ENCODE measurements at places on chromosomes 7 and 10. TPM values are rescaled to one million over a fixed set of nuclear protein-coding genes. Genes with fewer than 3 reads are reported as not detected.

DNA sequence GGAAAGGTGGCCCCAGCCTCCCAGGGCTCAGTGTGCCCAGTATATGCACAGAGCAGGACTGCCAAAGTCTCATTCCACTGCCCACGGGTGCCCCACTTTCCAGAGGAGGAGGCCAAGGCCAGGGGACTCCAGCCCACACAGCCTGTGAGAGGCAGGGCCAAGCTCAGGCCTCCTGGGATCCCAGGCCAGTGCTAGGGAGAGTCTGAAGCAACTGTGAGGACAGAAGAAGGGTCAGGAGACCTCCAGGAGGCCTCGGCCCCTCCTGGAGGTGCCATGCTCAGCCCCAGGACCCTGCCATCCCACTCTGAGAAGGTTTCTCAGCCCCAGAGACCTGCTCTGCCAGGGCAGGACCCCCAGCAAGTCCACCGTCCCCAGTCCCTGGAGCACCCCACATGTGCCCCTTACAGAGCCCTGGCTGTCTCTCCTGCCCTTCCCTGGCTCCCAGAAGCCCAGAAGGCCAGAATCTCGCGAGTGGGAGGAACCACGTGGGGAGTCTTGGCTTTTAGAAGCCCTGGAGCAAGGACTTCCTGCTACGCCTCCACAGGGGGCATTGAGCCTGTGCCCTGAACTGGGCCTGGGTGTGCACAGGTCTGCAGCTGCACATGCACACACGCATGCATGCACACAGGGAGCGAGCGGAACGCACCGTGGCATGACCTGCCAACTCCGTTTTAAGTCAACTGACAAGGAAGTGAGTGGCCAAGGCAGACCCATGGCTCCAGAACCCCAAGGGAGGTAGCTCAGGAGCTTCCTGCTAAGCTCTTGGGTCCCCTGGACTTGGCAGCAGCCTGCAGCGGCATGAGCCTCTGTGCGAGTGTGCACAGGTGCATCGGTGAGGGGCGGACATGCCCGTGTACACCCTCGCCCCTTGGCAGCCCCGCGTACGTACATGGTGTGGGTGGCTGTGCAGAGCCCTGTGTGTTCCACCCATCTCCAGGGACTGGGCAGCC is 33.6 kb downstream of the ZCCHC24 start:
- peak; percentile 66 for DNase-seq
- no peaks in the 10 kb centered on the region for H3K27me3 ChIP-seq
- peaks cover 21% of the 10 kb centered on the region for H3K36me3 ChIP-seq
- no peak overlapping the region for H3K27ac ChIP-seq

DNA sequence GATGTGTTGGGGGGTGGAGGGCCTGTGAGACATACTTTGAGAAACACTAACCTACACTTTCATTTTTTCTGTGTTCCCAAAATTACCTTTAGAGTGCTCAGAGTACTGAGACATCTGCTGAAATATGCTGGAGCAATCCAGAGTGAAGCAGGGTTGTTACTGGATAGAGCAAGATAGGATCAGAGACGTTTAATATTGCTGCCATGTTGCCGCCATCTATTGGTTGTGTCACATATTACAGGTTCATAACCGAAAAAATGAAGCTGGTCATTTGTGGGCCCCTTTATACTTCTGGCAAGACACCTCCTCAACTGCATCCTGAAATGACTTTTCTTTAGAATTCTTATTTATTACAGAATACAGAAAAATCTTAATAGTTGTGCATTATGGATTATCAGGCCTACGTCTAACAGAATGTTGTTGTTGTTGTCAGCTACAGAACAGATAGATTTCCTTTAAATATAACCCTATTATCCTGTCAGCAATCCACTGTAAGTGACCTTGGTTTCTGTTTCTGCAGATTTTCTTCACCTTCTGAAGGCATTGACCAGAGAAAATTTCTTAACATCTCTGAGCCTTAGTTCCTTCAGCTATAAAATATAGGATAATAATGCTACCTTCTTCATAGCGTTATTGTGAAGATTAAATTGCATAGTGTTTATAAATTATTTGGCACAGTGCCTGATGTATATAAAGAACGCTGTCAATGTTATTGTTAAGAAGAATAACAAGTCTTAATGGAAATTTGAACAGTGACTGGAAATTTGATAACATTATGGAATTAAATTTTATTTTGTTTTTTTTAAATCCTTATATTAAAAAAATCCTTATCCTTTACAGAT is 16.2 kb upstream of the DLD start:
- peak; percentile 73 for DNase-seq
- peaks cover 13% of the 10 kb centered on the region for H3K27me3 ChIP-seq
- no peaks in the 10 kb centered on the region for H3K36me3 ChIP-seq
- H3K27ac ChIP-seq = no peak overlapping the region
- no peak overlapping the region for H3K4me3 ChIP-seq

Gene LRGUK
- 0.88 TPM for total RNA-seq

- no peaks in the 10 kb centered on the region for H3K36me3 ChIP-seq
- no peak overlapping the region for H3K27ac ChIP-seq
- no peak overlapping the region for H3K4me3 ChIP-seq
- H3K4me1 ChIP-seq = no peaks in the 10 kb centered on the region
- peak; percentile 74 for DNase-seq
Observed at GRCh38 chr7:159107161-159107892, 37.3 kb downstream of the VIPR2 start.

GRCh38 chr10:78616125-78616695 is 452.6 kb upstream of the ZMIZ1 start:
- no peaks in the 10 kb centered on the region for H3K4me1 ChIP-seq
- DNase-seq = no peak
- no peak overlapping the region for H3K4me3 ChIP-seq
- H3K27ac ChIP-seq = no peak overlapping the region
- peaks cover 45% of the 10 kb centered on the region for H3K27me3 ChIP-seq
- H3K36me3 ChIP-seq = no peaks in the 10 kb centered on the region

Gene AS3MT
- 6.2 TPM for total RNA-seq

Gene ASZ1
- total RNA-seq = not detected

Gene FXYD4
- total RNA-seq = not detected

DNA sequence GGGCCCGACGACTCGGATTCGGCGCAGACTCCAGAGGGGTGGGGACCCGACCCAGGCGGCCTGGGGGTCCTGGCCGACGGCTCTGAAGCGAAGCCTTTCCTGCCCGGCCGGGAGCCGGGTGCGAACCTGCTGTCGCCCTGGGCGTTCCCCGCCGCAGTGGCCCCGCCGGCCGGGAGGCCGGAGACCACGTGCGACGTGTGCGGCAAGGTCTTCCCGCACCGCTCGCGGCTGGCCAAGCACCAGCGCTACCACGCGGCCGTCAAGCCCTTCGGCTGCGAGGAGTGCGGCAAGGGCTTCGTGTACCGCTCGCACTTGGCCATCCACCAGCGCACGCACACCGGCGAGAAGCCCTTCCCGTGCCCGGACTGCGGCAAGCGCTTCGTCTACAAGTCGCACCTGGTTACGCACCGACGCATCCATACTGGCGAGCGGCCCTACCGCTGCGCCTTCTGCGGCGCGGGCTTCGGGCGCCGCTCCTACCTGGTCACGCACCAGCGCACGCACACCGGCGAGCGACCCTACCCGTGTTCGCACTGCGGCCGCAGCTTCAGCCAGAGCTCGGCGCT is 15.4 kb downstream of the ZNF316 start:
- H3K27me3 ChIP-seq = no peaks in the 10 kb centered on the region
- H3K4me1 ChIP-seq = no peaks in the 10 kb centered on the region
- DNase-seq = peak; percentile 89
- peaks cover 20% of the 10 kb centered on the region for H3K36me3 ChIP-seq
- H3K4me3 ChIP-seq = no peak overlapping the region

- H3K36me3 ChIP-seq = peaks cover 43% of the 10 kb centered on the region
- no peaks in the 10 kb centered on the region for H3K27me3 ChIP-seq
- peak; percentile 66 for DNase-seq
- peaks cover 39% of the 10 kb centered on the region for H3K4me1 ChIP-seq
Observed at GRCh38 chr10:43395571-43396060, 13.4 kb downstream of the HNRNPF start.

DNA sequence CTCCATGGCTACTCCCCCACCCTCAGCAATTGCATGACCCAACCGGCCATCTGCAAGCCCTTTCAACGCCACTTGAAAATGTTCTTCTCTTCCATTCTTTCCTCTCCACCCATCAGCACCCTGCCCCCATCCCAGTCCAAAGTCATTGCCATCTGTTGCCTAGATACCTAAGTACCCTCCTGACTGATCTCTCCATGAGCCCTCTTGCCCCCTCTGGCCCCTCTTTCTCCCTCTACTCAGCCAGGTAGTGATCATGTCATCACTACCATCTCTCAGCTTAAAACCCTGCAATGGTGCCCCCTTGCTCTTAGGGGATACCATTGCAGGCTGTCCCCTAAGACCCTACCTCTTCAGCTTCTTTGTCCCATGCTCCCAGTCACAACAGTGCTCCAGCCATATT is 30.5 kb upstream of the BTRC start:
- H3K27ac ChIP-seq = no peak overlapping the region
- no peak for DNase-seq
- peaks cover 29% of the 10 kb centered on the region for H3K27me3 ChIP-seq
- H3K4me1 ChIP-seq = no peaks in the 10 kb centered on the region
- H3K36me3 ChIP-seq = no peaks in the 10 kb centered on the region

Gene NAT16
- not detected for total RNA-seq

- no peak overlapping the region for H3K27ac ChIP-seq
- no peaks in the 10 kb centered on the region for H3K36me3 ChIP-seq
- H3K27me3 ChIP-seq = no peaks in the 10 kb centered on the region
- no peak overlapping the region for H3K4me3 ChIP-seq
- no peak for DNase-seq
Observed at GRCh38 chr10:77086081-77086480, 551.5 kb downstream of the KCNMA1 start.

Gene ZP3
- 3.5 TPM for total RNA-seq

Gene CYP3A4
- total RNA-seq = not detected

GRCh38 chr10:546451-546850 is 143.0 kb downstream of the DIP2C start:
- H3K27me3 ChIP-seq = no peaks in the 10 kb centered on the region
- no peaks in the 10 kb centered on the region for H3K36me3 ChIP-seq
- no peak overlapping the region for H3K27ac ChIP-seq

GRCh38 chr7:157669768-157670351 is 333.1 kb downstream of the DNAJB6 start:
- H3K27ac ChIP-seq = no peak overlapping the region
- no peaks in the 10 kb centered on the region for H3K4me1 ChIP-seq
- no peaks in the 10 kb centered on the region for H3K36me3 ChIP-seq
- H3K27me3 ChIP-seq = no peaks in the 10 kb centered on the region
- DNase-seq = no peak

GRCh38 chr10:3231951-3232730 is 59.6 kb upstream of the PITRM1 start:
- H3K36me3 ChIP-seq = no peaks in the 10 kb centered on the region
- DNase-seq = peak; percentile 90
- peaks cover 2% of the 10 kb centered on the region for H3K27me3 ChIP-seq
- no peak overlapping the region for H3K4me3 ChIP-seq

Gene CALY
- not detected for total RNA-seq

Gene AKR1C4
- not detected for total RNA-seq

- no peaks in the 10 kb centered on the region for H3K36me3 ChIP-seq
- H3K4me3 ChIP-seq = no peak overlapping the region
- H3K27ac ChIP-seq = no peak overlapping the region
- H3K4me1 ChIP-seq = no peaks in the 10 kb centered on the region
- DNase-seq = no peak
Observed at GRCh38 chr7:156368053-156368843, 272.3 kb upstream of the RNF32 start.

Gene HMX2
- not detected for total RNA-seq

Gene VAX1
- not detected for total RNA-seq

DNA sequence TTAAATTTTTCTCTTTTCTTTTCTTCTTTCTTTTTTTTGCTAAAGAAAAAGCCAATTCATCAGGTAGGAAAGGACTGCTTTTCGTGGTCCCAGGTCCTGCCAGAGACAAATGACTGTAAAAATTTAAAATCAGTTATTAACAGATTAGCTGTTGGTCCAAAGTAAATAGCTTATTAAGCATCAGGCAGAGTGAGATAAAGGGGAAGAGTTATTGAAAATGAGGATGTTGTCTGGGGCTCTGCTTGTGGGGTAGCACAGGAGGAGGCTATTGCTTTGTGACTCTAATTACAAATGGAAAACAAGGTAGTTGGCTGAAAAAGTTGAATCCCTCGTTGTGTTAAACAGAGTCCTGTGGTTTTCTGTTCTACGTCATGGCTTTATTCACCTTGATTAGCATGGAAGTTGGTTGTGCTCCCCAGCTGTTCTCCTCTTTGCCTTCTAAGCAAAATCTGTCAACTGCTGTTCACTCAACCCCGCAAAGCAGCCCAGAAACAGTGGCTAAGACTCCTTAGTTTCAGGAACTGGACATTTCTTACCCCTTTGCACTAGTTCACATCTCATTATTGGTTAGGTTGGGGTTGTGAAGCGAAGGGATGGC is 128.9 kb downstream of the SNX10 start:
- no peak overlapping the region for H3K27ac ChIP-seq
- H3K4me1 ChIP-seq = no peaks in the 10 kb centered on the region
- H3K36me3 ChIP-seq = no peaks in the 10 kb centered on the region

- no peak overlapping the region for H3K27ac ChIP-seq
- H3K4me1 ChIP-seq = peaks cover 26% of the 10 kb centered on the region
- H3K4me3 ChIP-seq = no peak overlapping the region
- no peaks in the 10 kb centered on the region for H3K36me3 ChIP-seq
- DNase-seq = no peak
Observed at GRCh38 chr7:47252675-47253074, 329.2 kb downstream of the TNS3 start.

- H3K27ac ChIP-seq = no peak overlapping the region
- H3K4me3 ChIP-seq = no peak overlapping the region
- peaks cover 7% of the 10 kb centered on the region for H3K27me3 ChIP-seq
- DNase-seq = peak; percentile 58
- no peaks in the 10 kb centered on the region for H3K4me1 ChIP-seq
Observed at GRCh38 chr7:155283565-155284194, 14.0 kb upstream of the INSIG1 start.

Gene EBLN1
- total RNA-seq = not detected

Gene CCDC172
- total RNA-seq = not detected

GRCh38 chr7:23687011-23687410 is 7.0 kb downstream of the FAM221A start:
- peaks cover 6% of the 10 kb centered on the region for H3K4me1 ChIP-seq
- H3K27ac ChIP-seq = no peak overlapping the region
- no peaks in the 10 kb centered on the region for H3K36me3 ChIP-seq
- H3K27me3 ChIP-seq = no peaks in the 10 kb centered on the region
- no peak overlapping the region for H3K4me3 ChIP-seq
- DNase-seq = no peak

- no peaks in the 10 kb centered on the region for H3K27me3 ChIP-seq
- no peak overlapping the region for H3K27ac ChIP-seq
- no peaks in the 10 kb centered on the region for H3K4me1 ChIP-seq
- H3K4me3 ChIP-seq = no peak overlapping the region
- DNase-seq = no peak
Observed at GRCh38 chr10:8829592-8829991, 775.1 kb downstream of the GATA3 start.

DNA sequence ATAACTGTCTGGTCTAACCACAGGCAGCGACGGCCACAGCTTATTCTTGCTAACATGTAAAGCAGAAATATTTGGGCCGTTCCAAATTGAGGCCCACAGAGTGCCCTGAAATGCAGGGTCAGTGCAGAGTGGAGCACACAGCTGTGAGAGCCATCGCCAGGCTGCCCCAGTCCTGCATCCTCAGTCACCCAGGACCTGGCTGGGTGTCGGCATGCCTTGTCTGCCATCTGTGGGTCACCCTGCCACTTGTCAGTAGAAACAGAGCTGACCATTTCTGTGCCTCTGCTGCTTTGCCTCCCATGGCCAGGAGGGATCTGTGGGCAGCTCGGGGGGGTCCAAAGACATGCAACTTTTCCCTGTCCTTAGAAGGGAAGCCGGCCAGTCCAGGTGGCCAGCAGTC is 57.3 kb upstream of the BTBD16 start:
- no peaks in the 10 kb centered on the region for H3K27me3 ChIP-seq
- peak; percentile 35 for DNase-seq
- H3K36me3 ChIP-seq = peaks cover 9% of the 10 kb centered on the region
- no peak overlapping the region for H3K4me3 ChIP-seq
- H3K27ac ChIP-seq = no peak overlapping the region
- H3K4me1 ChIP-seq = no peaks in the 10 kb centered on the region

Data from osteoblast (primary cell).